SK-N-DZ (cell line): ENCODE measurements at places on chromosomes 6 and 20.

DNA sequence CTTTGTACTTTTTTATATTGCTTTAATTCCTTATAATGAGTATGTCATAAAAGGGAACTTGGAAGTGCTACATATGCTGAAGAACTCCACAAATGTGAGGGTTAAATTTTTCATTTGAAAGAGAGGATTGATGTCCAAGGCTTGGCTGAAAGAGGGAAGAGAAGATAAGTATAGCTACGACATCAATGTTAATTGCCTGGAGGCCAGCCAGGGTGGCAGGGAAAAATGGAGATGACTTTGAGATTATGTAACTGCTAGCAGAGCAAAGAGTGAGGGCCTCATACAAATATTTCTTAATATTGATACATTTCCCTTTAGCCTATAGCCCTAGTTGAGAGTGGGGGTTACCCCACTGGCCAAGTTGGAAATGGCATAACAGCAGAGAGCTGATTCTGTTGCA is 24.8 kb upstream of the RIMS4 start:
- no peak for DNase-seq

- DNase-seq, result peak; percentile 49
These were observed 38.7 kb downstream of the MOXD1 start for GRCh38 chr6:132362442-132363185.

DNA sequence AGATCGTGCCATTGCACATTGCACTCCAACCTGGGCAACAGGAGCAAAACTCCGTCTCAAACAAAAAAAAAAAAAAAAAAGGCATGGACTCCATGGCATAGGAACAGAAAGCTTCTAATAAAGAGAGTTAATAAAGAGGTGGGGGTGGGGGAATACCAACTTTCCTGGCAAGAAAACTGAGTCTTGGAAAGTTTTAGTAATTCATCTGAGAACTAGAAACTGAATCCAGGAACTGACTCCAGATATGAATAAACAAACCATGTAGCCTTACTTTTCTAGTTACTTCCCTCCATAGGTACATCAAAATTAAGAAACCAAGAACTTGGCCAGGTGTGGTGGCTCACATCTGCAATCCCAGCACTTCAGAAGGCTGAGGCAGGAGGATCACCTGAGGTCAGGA is 38.5 kb downstream of the PTPRT start:
- no peak for DNase-seq

DNA sequence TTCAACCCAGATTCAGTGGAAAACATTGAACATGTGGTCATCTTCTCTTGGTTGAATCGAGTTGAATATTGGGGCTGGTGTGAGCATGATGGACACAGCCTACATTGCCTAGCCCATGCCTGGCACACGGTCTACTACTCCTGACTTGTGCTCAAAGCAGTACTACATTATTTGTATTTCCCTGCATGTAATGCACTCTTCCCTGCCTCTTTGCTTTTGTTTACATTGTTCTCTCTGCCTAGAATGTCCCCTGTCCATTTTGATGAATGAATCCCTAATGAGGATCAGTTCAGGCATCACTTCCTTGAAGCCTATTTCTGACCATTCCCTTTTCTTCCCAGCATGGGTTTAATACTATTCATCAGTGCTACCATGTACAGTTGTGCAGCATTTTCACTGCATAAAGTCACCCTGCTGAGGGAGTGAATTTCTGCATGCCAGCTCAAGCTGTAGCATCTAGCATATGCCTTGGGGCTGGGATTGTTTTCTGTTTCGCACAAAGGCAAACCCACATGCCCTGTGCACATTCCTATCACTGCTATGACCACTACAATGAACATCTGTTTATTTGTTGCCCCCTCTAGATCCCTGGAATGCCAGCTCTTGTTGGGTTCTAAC is 75.3 kb upstream of the CCN6 start:
- no peak for DNase-seq

GRCh38 chr20:43722153-43722505 is 4.7 kb downstream of the GTSF1L start:
- DNase-seq, result no peak

DNA sequence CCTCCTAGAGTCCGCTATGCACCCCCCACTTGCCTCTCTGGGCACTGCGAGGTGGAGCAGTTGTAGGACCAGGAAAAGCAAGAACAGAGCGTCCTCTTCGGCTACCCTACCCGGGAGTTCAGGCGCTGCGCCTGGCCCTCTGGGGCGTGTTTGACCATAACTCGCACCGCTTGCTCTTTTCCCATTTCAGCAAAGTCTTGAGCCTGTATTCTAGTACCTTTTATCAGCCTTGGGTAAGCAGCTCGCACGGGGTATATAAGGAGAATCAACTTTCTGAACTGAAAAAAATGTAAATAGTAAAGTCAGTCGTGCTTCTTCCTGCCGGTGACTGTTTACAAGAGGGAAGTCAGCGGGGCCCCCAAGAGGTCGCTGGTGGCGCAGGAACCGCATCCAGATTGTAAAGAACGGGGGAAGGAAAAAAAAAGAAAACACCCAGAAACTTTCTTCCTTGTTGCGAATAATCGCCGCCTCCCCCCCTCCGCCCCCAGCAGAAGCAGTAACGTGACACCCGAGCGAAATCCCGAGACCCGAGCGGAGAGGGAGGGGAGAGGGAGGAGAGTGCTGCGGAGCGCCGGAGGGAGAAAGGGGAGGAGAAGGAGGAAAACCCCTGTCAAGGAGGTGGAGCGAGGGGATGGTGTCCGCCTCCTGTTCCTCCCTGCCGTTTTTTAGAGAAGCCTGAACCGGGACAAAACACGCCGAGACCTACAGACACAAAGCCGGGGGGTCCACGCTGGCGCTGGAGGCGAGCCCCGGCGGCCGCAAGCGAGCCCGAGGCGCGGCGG is at the start of gene UST:
Gene UST (plus strand): TSS at position 668 of the 782 bp plus-strand sequence. CDS start 401 bp downstream, outside the sequence.
- peak; percentile 16 for DNase-seq

GRCh38 chr20:49447946-49448809 is 34.3 kb downstream of the KCNB1 start:
- no peak for DNase-seq

DNA sequence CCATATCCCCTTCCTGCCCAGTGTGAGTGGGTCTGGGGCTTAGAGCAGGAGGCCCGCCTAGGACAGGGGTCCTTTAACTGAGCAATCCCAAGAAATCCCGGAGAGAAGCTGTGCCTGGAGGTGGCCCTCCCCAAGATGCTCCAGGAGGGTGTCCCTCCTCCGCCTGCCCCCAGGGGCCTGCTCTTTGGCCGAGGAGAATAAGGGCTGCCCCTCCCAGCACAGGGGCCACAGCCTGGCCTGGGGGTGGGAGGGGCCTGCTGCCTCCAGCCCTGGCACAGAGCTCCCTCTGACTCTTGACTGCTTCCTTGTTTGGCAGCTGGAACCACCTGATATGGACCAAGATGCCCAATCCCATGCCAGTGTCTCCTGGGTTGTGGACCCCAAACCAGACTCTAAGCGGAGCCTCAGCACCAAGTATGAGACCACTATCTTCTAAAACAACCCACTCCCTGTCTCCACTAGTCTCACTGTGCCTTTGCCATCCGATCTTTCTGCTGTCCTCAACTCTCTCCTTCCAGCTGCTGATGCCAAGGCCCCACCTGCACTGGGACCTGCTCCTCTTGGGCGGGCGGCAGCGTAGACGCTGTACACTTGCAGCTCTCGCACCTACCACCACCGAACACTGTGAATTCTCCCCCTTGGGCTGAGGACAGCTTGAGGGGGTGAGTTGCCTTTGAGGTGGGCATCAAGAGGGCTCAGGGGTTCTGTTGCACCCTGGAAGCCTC is 54.3 kb downstream of the TCP11 start:
- DNase-seq, result no peak

- no peak for DNase-seq
These were observed 113.7 kb upstream of the LOC128125822 start for GRCh38 chr6:63458480-63459115.

- DNase-seq, result peak; percentile 87
These were observed 49.7 kb downstream of the RBM38 start for GRCh38 chr20:57440678-57441509.

DNA sequence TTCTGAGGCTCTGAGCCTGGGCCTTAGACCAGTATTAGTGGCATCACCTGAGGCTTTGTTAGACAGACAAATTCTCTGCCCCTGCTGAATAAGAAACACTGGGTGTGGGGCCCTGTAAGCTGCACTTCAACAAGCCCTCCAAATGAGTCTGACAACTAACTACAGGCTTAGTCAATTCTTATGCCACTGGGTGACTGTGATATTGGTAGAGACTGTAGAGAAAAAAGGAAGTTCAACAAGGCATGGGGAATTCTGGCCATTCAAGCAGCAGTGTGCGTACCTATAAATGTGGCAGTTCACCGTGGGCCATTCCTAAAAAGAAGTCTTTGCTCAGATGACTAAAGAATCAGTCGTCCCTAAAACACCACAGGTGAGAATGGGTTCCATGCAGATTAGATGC is 82.7 kb downstream of the MDN1 start:
- no peak for DNase-seq

DNA sequence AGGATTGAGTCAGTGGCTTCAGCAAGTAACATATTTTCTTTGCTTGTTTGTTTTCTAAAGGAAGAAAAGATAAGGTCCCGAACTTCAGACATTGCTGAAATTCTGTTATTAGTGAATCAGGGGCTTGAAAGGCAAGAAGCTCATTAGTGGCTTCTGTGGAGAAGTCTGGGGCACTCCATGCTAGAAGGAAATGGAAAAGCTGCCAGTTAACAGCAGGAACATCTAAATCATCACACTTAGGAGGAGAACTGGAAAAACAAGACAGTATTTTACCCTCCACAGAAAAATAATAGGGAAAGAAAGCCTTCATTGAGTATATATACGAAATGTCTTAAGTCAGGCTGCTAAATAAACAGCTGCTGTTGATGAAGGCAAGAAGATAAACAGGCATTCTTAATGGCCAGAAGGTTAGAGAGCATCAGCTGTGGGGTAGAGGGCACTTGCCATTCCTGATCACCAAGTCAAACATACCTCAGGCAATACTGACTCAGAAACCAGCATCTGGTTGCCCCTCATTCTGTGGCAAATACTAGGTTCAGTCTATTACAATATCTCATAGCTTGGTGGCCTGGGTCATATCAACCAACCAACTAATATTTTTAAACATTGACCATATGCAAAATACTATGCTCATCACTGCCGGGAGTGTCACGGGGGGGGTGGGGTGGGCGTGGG is 143.2 kb upstream of the TENT5A start:
- no peak for DNase-seq

DNA sequence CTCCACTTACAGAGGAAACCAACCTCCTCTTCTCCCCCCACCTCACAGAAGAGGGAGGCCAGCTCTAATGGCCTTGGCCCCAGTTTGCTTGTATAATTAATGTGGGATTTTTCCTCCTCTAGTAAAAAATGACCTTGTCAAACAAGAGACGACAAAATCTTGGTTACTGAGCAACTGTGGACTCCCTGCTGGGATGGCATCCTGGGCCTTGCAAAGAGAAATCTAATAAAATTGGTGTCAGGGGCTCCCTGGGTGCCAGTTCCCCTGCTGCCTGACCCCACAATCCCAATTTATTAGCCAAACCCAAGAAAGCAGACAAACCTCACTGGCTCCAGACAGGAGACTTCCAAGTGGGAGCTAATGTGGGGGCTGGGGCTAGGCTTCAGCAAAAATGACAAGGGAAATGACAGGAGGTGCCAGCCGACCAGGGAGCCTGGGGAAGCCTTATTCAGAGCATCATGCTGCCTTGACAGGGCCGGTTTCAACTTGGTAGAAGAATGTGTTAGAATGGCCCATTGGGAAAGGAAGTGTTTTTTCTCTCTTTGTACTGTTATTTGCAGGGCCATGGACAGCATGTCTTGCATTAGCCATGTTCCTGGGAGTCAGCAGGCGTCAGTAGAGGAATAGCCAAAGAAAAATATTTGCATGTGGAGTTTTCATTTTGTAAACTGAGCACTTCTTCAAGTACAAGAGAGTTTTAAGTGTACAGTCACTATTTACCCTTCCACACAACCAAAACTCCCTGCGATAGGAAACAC is 816.9 kb downstream of the DHX35 start:
- DNase-seq, result no peak

- DNase-seq, result no peak
These were observed 10.6 kb downstream of the PRR18 start for GRCh38 chr6:166297606-166298005.

DNA sequence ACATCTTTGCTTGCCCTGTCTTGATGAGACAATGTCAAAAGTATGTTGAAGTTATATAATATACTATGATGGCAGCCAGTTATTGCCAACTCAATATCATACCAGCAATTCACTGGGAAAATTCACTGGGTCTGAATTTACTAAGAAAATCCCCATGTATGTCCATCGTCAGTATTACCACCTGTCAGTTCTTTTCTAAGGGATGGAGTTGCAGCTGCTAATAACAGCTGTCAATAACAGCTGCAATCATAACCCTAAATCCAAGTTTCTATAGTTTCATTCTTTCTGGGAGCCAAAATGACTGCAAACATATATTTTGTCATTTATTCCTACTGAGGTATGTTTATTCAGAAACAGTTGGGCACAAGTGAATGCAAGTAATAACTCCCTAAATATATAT is 132.6 kb upstream of the RIN2 start:
- no peak for DNase-seq

DNA sequence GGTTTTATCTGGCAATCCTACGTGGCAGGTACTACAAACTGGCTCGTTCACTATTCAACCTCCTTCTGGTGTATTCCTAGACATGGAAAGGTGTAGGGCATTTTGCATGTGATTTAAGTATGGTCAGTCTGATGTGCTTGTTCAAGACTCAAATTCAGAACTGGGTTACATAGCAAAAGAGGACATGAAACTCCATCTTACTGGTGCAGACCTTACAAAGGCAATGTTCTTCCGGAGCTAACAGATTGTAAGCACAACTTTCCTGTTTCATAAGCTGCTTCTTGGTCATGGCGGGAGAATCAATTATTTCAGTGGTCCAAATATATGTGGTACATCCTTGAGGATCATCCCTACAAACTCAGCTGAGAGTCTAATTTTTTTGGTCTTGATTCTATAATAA is 703.4 kb downstream of the EPM2A start:
- DNase-seq, result no peak

DNA sequence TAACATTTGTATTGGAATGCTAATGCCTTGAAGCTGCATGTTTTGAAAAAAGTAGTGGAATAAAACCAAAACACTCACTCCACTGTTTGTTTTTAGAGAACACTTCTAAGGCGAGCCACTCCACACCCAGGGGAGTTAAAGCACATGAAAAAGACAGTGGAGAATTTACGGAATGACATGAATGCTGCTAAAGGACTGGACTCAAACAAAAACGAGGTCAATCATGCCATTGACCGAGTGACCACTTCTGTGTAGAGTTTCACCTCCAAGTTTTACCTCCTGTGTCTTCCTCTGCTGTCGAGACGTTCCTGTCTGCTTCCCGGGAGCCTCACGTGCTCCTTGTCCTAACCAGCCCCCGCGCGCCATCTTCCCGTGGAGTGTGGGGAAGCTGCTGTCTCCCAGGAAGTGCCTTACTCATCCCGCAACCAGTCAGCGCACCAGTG is 127.8 kb downstream of the LRRC1 start:
- no peak for DNase-seq

DNA sequence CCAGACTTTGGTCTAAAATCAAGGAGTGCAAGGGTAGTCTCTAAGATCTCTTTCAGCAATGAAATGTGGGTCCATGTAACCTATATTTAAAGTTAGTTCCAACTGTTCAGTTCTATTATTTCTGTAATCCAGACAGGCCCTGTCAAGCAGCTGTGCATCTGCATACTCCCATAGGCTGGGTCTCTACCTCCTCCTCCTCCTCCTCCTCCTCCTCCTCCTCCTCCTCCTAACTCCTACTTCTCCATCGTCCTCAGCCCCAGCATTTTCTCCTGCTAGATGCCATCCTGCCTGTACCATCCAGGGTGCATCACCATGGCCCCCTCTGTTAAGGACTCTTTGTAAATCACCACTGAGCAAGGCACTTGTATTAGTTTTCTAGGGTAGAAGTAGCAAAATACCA is 52.4 kb upstream of the TPD52L1 start:
- no peak for DNase-seq
